ENCODE measurements at places on chromosomes 7 and 10.

DNA sequence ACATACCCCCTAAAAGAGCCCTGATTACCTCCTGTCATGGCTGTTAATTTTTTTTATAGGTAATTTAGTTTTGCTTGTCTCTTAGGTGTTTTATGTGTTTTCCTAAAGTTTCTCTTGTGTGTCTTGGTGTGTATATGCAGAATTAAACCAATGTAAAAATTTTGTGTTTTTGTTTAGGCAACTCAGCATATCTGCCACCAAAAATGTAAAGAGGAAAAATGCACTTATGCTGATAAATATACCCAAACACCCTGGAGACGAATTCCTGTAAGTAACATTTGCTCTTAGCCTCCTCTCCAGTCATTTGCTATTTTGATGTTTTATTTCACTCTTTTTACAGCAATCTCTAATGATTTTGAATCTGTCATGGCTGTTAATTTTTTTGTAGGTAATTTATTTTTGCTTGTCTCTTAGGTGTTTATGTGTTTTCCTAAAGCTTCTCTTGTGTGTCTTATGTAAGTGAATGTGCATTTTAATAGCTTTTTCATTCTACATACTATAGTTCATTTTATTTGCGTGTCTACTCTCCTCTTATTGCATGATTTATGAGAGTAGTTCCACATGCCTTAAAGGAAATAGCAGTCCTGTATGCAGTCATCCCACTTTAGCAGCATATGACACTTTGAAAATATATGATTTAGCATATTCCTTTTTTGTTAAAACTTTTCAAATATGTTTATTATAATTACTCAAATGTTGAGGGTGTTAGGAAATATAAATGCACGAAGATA lies 149.2 kb downstream of the CCSER2 start:
- DNase-seq, result no peak

GRCh38 chr7:5599543-5600200 lies 176.0 kb upstream of the TNRC18 start:
- DNase-seq, result no peak

DNA sequence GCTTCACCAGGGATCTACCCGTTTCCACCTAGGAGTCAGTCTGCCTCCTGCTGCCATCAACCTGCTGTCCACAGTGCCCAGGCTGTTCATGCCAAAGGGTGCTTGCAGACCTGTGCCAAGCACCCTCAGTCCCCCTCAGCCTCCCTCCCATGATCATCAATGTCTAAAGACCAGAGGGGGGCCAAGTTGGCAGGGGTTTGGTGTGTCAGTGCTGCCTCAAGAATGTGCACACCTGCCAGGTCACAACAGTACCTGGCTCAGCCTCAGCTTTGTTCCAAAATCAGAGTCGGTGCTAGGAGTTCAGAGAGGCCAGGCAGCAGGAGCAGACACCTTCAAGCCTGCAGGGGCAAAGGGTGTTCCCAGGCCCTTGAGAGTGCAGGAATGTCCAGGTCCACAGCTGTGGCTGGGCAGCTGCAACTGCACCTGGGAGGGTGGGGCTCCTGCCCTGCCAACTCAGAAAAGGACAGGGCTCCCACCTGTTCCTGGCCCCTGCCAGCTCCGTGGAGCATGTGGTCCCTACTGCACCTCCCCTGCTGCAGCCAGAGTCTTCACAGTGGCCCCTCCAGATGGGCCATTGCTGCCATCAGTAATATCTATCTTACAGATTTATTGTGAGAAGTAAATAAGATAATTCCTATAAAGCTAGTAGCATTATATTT lies 219.5 kb downstream of the POLR1F start:
- DNase-seq, result no peak

DNA sequence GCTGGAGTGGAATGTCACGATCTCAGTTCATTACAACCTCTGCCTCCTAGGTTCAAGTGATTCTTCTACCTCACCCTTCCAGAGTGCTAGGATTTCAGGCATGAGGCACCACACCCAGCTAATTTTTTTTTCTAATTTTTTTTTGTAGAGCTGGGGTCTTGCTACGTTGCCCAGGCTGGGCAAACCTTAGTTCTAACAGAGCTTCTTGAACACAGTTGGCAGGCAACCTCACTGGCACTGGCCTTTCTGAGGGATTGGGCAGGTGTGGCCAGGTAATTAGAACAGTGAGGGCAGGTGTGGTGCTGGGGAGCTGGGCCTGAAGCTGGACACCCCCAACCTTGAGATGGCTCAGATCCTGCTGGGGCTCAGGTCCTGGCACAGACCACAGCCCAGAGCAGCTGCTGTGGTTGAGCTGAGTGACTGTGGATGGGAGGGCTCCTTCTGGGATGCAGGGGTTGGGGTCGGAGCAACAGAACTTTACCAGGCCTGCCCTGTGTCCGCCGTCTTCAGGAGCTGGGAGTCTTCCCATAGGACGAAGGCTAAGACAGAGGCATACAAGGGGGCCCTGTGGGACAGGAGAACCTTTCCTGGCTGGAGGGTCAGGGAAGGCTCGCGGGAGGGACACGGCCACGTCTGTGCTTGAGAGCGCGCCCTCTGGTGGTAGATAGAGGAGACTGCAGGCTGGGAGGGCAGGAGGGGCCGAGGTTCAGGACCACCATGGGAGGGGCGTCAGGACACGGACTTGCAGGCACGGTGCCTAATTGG lies 48.2 kb downstream of the COL26A1 start:
- peak; percentile 33 for DNase-seq

- no peak for DNase-seq
Measured at GRCh38 chr10:58064714-58065528, 202.8 kb downstream of the IPMK start.

DNA sequence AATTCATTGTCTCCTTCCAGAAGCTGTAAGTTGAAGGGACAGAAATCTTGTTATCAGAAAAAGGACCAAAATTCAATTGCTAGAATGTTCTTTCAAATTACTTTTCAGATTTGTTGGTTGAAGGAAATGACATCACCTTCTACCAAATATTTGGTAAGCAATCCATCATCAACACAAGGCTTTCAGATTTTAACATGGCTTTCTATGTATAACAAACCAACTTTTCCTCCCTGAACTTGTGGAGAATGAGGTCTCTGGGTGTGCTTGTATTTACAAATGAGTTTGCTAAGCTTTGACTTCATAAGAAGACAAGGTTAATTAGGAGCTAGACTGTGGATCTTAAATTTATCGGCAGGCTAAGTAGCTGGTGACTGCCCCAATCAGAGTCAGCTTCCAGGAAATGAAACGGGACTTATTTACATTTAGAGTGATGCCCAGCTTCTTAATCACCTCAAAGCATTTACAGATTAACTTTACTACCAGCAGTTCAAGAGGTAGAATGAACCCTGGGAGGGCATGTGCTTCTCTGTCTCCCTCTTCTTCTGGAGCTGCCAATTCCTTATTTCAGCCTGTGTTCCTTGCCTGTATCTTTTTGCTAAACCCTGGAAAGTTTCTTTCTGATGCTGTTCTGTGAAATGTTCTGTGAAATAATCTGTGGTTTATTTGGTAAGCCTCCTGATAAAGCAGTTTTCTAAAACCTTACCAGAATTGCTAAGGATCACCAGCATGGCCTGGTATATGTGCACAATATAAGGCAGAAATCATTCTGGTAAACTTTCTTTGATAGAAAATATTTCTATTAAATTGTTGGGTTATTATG lies 248.8 kb upstream of the FZD8 start:
- DNase-seq, result no peak

- DNase-seq, result no peak
Measured at GRCh38 chr7:108091461-108091831, 38.7 kb downstream of the LAMB4 start.

Measured in mesothelial cell of epicardium (in vitro differentiated cells).